ENCODE measurements at places on chromosomes 7 and 10.

GRCh38 chr10:43057831-43058340 lies 19.0 kb upstream of the RET start:
- no peak for DNase-seq

GRCh38 chr7:92656121-92656520 lies 65.9 kb upstream of the FAM133B start:
- DNase-seq = no peak

DNA sequence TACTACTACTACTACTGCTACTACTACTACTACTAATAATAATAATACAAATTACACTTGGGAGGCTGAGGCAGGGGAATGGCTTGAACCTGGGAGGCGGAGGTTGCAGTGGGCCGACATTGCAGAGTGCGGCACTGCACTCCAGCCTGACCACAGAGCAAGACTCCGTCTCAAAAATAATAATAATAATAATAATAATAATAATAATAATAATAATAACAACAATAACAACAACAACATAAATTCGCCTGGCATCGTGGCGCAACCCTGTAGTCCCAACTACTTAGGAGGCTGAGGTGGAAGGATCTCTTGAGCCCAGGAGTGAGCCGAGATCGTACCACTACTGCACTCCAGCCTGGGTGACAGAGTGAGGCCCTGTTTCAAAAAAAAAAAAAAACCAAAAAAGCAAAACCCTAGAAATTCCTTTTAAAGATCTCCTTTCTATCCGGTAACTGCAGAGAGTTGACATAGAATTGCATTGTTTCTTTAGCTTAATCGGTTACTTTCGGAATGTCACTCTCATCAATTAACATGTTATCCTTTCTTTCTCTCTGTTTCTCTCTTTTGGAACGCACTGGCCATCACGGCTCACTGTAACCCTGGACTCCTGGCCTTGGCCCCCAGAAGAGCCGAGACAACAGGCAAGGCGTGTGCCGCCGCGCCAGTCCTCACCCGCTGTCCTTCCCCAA lies 972 bp downstream of the PHYH start:
- DNase-seq = no peak

- DNase-seq = no peak
Measured at GRCh38 chr7:128889121-128889520, 21.4 kb downstream of the KCP start.

DNA sequence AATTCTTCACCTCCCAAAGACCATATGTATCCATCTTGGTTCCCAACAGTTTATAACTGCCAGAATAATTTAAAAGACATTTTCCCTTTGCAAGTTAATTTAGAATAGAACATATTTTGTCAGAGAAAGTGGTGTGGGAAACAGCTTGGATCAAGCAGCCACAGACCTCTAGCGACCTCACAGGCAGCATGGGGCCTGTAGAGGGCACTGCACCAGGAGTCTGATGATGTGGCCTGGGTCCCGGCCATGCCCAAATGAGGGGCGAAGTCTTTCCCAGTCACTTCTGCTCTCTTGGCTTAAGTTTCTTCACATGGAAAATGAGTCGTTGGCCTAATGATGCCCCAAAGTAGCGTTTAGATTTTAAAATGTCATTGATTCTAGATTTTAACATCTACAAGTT lies 243.2 kb downstream of the SDK1 start:
- DNase-seq = no peak

DNA sequence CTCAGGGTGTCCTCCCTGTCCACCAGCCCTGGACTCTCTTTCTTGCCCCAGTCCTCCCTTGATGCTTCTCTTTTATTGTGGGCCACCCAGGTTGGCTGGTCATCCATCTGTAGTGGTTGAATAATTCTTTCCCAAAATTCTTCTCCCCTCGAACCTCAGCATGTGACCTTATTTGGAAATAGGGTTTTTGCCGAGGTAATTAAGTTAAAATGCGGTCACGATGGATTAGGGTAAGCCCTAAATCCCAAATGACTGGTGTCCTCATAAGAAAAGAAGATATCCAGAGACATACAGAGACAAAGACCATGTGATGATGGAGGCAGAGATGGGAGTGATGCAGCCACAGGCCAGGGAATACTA lies 74.3 kb downstream of the GFRA1 start:
- no peak for DNase-seq

- DNase-seq = no peak
Measured at GRCh38 chr10:68196701-68197100, 35.2 kb downstream of the ATOH7 start.

GRCh38 chr10:74643596-74643975 lies 182.8 kb upstream of the KAT6B start:
- no peak for DNase-seq

- no peak for DNase-seq
Measured at GRCh38 chr7:27091105-27091504, 4.7 kb downstream of the HOXA1 start.

DNA sequence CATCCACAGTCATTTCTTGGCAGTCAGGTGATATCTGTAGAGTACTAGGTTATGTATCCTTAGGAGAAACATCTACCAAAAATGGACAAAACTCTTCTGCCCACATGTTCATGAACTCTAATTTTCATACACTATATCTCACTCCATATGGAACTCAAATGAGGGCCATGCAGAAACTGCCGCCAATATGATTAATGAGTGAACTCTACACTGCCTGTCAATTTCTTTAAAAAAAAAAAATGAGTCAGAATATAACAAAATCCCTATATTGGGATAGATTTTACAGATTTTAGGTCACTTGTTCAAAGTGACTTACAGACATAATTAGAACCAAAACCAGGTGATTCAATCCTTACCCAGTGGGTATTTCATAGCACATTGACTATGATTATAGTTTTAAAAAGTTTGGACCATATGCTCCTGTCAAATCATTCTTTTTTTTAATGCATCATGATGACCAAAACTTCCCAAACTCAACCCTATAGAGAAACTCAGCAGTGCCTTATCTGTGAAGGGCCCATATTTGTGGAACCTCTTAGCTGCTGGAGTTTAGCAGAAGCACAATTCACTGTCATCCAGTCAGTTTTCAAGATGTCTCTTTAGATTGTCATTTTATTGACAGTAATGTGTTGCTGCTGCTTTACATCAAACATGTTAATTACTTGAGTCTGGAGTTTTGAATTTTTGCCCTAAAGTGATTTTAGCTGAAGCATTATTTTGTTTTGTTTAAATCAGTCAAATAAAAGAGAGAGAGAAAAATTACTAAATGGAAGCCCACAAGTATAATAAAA lies 11.1 kb downstream of the LRRN3 start:
- DNase-seq = no peak

GRCh38 chr7:31816810-31817209 lies 129.8 kb downstream of the PPP1R17 start:
- no peak for DNase-seq

DNA sequence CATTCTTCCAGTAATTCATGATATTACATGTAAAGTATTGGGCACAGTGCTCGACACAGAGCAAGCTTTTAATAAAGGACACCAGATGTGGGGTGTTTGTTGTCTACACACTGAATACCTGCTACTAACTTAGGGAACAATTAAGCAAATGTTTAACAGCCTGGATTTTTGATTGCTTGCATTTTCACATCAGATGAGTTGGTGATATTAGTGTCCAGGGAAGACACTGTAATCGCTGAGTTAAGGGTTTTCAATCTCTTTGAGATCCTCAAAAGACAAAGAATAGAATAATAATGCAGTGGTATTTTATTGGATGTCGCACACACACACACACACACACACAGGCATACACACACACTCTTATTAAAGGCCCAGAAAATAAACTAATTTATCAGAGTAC lies 79.1 kb downstream of the VIM start:
- no peak for DNase-seq

- no peak for DNase-seq
Measured at GRCh38 chr7:105218215-105218614, 170.5 kb downstream of the SRPK2 start.

GRCh38 chr7:101428093-101428866 lies 65.6 kb downstream of the COL26A1 start:
- DNase-seq = no peak

GRCh38 chr7:26369593-26369992 lies 77.9 kb downstream of the SNX10 start:
- peak; percentile 50 for DNase-seq

GRCh38 chr10:32377458-32378259 lies 30.7 kb upstream of the EPC1 start:
- no peak for DNase-seq

GRCh38 chr10:13483951-13484350 lies 44.9 kb downstream of the BEND7 start:
- DNase-seq = no peak

DNA sequence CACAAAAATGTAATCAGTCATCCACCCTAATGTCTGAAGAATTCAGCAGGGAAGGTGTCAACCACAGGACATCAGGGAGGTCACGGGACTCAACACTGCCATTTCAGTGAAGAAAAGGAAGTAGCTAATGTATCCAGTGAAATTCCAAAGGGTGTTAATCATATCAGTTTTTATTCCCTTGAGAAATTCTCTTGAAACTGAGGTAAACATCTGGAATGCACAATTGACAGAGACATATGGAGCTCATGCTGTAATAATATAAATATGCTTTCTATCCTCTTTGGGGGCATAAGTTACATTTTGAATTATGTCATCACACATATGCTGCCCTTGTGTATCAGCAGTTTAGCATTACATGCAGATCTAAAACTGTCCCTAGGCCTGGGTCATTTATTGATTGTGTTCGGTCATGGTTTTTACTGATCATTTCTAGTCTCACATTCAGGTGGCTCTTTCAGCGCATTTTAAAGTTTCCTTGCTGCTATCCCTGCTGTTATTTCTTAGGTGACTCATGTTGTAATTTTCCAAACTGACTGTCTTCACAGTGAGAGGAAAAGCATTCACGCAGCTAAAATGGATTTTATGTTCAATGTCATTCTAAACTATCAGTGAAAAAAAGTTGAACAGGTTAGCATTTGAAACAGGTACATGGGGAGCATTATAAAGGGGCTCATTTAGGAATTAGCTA lies 273.9 kb downstream of the TSPAN12 start:
- DNase-seq = no peak

- DNase-seq = no peak
Measured at GRCh38 chr7:30983914-30984247, 20.1 kb downstream of the GHRHR start.

All from neural crest cell (in vitro differentiated cells).